T-helper 1 cell (primary cell): ENCODE measurements at places on chromosomes 1 and 21.

DNA sequence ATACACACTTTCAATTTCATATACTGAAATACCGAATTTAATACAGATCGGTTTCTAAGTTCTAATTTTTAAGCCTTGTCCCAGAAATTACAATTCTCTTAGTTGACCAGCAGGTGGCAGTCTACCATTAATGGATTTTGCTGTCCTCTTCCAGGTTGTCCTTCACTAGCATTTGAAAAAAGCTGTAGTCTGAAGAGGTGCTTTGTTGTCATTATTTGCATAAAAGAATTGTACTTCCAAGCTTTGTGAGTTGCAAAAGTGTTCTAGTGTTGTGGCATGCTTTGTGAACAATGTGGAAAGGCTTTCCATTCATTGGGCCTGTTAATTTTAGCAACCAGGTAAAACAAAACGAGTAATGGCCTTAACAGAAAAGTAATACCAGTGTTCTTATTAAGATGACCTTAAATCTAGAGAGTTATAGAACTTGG, 193.6 kb downstream of the RPS6KC1 start:
- DNase-seq = no peak

GRCh38 chr1:200179781-200180160, 152.3 kb downstream of the NR5A2 start:
- DNase-seq = no peak

GRCh38 chr1:159938211-159938852, 7.1 kb downstream of the IGSF9 start:
- no peak for DNase-seq

GRCh38 chr1:214446772-214447556, 104.4 kb downstream of the PTPN14 start:
- no peak for DNase-seq

- no peak for DNase-seq
These were observed 46.0 kb downstream of the NUF2 start for GRCh38 chr1:163367721-163368120.
